Thymus (tissue), 14 donors: ENCODE measurements at places on chromosomes 11 and 22. TPM values are rescaled to one million over a fixed set of nuclear protein-coding genes. Genes with fewer than 3 reads are reported as not detected.

The PGA3 gene
- 0.80 TPM for total RNA-seq

The PRPF19 gene
- total RNA-seq = 74.9 TPM

The APOA1 gene
- 2.3 TPM for total RNA-seq

The UCP2 gene
- total RNA-seq = 31.4 TPM

The KCNE3 gene
- 2.9 TPM for total RNA-seq

- no peak for DNase-seq
Measured at GRCh38 chr11:14036469-14036868, 73.9 kb downstream of the SPON1 start.

- no peak for DNase-seq
Measured at GRCh38 chr22:25334162-25334490, 114.7 kb downstream of the CRYBB2 start.

- no peak for DNase-seq
Measured at GRCh38 chr11:27041141-27041899, 705 bp downstream of the BBOX1 start.

DNA sequence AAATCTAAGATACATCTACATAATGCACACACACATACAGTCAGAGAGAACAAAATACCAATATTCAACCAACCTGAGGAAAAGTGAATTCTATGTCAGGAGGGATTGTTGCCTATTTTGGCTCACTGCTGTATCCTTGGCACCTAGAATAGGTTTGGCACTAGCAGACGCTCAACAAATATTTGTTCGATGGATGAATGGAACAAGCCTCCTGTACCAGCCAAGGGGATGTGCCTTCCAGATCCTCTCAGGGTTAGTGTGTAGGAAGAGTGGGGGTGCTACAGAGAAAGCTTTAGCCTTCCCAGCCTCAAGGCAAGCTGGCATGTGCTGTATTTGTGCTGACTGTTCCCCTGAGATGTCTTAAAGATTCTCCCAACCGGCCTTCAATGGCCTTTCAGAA lies 23.3 kb upstream of the POU2AF1 start:
- DNase-seq = no peak

GRCh38 chr11:18299721-18300120 lies 22.2 kb downstream of the HPS5 start:
- no peak for DNase-seq

DNA sequence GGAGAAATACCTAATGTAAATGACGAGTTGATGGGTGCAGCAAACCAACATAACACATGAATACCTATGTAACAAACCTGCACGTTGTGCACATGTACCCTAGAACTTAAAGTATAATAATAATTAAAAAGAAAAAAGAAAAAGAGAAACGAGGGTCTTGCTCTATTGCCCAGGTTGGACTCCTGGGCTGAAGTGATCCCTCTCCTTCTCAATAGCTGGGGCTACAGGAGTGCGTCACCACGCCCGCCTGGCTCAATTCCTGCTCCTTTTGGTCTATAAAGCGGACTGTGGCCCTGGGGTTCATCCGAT lies 521 bp upstream of the PTS start:
- DNase-seq = no peak

GRCh38 chr11:12274558-12275197 lies 102.7 kb upstream of the PARVA start:
- no peak for DNase-seq

GRCh38 chr11:45745065-45745811 lies 59.7 kb upstream of the SLC35C1 start:
- DNase-seq = no peak

DNA sequence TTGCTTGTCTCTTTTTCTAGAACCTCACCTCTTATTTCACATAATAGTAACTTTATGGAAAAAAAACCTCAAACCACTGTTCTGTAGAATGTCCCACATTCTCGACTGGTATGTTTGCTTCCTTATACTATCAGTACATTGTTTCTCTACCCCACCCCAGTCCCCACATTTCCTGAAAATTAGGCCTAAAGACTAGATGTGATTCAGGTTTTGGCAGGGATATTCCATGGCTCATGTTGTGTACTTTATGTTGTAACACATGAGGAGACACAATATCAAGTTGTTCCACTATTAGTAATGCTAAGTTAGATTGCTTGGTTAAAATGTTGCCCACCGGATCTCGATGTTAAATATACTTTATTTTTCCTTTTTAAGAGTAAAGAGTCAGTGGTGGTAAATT lies 34.7 kb downstream of the DDIAS start:
- no peak for DNase-seq

- DNase-seq = no peak
Measured at GRCh38 chr11:37497326-37497725, 899.3 kb upstream of the RAG2 start.

GRCh38 chr11:82714346-82715174 lies 19.1 kb downstream of the FAM181B start:
- no peak for DNase-seq

DNA sequence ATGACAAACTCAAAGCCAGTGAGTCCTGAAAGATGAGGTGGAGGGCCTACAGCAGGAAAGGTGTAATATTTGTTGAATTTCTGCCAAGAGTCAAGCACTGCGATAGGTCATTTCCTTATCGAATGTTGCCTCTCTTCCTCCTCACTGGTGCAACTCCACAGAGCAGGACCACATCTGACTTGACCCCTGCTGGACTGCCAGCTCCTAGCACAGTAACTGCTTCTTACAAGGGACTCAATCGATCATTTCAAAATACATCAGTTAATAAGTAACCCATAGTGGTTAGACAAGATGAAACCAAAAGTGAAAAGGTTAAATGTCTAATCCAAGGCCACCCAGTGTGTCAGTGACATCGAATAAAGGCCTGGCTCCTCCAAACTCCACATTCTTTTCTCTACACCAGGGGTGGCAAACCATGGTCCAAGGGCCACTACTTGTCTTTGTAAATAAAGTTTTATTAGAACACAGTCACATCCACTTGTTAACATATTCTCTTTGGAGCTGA lies 98.5 kb upstream of the CSNK2A3 start:
- no peak for DNase-seq

DNA sequence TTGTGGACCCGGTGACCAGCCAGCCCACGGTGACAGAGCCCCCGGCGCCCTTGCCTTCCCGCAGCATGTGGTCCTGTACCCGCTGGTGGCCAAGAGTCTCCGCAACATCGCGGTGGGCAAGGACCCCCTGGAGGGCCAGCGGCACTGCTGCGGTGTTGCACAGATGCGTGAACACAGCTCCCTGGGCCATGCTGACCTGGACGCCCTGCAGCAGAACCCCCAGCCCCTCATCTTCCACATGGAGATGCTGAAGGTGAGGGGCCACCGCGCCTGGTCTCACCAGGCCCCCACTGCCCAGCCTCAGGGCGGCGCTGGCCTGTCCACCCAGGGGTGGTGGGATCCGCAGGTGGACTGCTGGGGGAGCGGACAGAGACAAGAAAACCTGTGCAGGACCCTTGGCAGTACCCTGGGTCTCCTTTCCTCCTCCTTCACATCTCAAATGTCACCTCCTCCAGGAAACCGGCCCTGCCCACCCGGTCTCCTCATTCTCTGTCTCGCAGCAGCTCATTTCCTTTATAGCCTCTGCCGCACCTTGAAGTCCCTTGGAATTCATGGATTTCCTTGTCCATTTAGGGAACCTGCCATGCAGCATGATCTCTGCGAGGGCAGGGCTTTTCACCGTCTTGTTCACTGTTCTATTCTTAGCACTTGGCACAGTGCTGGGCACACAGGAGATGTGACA lies 6.5 kb downstream of the AIP start:
- DNase-seq = no peak

- no peak for DNase-seq
Measured at GRCh38 chr11:10866893-10867331, 9.1 kb upstream of the ZBED5 start.

DNA sequence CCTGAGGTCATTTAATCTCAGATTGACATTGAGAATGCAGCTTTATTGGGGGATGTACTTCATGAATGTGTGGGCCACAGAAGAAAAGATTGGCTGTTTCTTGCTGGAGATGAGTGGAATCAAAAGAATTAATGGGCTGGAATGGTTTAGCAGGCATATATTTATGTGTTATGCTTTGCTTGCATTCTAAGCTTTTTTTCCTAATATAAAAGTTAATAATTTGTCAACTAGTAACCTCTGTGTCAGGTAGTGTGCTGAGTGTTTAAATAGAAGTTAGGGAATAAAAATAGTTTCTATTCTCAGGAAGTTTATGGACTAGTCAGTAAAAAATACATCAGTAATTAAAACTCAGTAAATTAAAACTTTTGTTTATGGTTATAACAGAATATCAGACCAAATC lies 67.4 kb upstream of the PRODH start:
- DNase-seq = no peak

DNA sequence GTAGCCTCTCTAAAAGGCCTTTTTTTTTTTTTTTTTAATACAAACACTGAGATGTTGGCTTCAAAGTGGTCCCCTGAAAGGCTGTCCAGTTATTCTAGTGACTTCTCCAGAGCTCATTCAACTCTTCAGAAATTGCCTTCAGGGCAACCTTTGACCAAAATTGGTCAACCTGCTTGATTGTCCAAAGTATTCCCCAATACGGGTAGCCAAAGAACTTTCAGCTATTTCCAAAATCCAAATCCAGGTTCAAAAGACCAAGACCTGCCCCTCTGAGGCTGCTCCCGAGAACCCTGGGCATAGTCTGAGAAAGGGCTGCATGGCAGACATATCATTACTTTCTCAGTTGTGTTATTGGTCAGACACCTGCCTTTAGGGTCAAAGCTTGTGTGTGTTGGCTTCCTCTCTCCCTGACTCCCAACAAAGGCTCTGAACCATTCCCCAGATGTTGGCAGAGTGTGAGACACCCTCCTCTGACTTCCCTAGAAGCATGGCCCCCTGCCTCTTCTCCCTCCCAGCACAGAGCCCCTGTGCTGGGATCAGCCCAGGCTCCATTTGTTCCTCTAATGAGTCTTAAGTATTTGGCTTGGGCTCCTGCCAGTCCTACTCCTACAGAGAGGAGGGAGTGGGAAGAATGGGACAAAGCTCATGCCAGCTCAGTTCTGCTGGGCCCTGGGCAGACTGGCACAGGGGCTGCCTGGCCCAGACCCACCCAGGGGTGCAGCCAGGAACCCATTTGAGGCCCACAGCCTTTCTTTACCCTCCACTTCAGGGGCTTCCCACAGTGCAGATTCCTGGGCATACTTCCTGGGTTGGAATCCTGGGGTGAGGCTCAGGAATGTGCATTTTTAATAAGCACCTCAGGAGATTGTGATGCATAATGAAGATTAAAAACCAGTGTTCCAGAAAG lies 30.3 kb downstream of the TNKS1BP1 start:
- DNase-seq = no peak

- no peak for DNase-seq
Measured at GRCh38 chr22:36562261-36562835, 33.4 kb upstream of the EIF3D start.

DNA sequence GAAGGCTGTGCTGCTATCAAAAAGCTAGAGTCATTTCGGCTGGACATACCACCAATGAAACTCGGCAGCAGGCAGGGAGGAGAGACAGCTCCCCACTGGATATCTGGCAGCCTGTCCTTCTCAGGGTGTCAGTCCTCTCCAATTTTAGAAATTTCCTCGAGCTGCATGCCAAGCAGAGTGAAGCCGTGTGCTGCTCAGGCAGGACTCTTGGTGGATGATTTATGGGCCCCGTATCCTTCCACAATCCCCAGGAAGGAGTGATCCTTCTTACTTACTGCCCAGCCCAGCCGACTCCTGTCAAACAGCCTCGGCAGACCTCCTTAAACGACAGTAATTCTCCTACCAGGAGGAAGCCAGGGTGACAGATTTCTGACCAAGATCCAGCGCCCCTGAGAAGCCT lies 410.4 kb downstream of the TENM4 start:
- no peak for DNase-seq

DNA sequence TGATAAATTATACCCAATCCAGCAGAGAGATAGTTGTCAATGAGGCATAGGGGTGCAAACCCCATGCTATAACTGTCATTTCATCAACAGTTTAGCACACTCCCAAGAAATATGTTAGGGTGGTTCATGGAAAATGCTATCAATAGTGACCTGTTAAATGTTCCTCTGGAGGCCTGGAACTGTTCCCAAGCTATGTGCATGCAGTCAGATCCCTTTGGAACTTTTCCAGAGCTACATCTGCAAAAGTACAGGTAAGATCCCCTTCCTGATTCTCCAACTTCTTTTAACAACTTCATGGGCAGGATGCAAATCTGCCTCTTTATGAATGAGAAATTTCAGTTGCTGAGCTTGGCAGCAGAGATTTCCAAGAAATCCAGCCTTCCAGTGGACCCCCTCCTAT lies 27.2 kb downstream of the ABTB2 start:
- DNase-seq = no peak

DNA sequence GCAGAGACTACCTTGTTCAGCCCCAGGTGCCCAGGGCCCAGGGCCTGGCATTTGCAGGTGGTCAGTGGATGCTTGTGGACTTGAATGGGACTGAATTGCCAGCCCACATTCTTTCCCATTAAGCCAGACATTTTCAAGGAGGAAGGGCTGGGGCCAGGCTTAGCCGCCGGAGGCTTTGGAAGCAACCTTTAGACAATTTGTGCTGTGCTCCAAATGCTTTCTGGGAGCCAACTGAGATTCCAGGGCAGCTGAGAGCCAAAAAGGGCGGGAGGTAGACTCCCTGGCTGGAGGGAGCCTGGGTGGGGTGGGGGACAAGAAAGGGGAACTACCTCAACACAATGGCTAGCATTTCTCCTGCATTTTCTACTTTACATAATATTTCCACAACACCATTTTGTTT lies 54.8 kb upstream of the TIMP3 start:
- no peak for DNase-seq

- DNase-seq = no peak
Measured at GRCh38 chr11:77071671-77072605, 5.2 kb downstream of the CAPN5 start.

DNA sequence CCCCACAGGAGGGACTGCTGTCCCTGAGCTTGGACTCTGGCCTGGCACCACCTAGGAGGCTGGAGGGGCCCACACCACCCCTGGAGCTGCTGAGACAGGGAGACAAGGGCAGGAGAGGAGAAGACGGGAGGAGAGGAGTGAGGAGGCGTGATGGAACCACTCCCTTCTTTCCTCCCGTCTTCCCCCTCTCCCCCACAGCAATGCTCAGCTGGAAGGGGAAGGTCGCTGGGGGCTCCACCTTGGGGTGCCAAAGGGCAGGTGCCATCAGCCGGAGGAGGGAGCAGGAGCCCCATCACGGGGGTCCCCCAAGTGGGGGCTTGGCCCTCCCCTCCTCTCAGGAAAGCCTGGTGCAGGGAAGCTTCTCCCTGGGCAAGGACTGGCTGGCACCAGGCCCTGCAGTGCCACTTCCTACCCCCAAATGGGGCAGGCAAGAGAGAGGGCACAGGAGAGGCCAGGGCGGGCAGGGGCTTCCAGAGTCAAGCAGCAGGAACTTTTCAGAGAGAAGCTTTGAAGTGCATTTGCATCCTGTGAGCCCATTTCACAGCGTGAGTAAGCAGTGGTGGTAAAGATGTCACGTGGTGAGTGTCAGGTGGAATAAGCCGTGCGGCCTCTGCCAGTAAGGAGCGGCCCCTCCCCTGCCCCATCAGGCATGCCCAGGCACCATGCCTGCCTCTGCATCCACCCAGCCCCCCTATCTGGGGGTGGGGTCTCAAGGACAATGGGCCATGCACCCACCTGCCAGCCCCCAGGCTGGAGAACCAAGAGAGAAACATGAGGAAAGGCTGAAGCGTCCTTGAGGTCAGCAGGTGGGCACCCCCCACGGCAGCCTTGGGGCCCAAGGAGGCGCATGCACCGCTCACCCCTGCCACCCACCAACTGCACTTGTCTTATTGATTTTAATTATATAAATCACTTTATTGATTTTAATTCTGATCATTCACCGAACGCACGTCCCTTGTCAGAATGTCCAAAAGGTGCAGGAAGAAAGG lies 4.9 kb downstream of the IGF2 start:
- DNase-seq = no peak

GRCh38 chr22:41642331-41643110 lies 21.4 kb downstream of the XRCC6 start:
- DNase-seq = no peak

GRCh38 chr11:118641397-118642019 lies 34.1 kb downstream of the PHLDB1 start:
- no peak for DNase-seq
